ENCODE measurements at places on chromosomes 5 and 9. TPM values are rescaled to one million over a fixed set of nuclear protein-coding genes. Genes with fewer than 3 reads are reported as not detected.

DNA sequence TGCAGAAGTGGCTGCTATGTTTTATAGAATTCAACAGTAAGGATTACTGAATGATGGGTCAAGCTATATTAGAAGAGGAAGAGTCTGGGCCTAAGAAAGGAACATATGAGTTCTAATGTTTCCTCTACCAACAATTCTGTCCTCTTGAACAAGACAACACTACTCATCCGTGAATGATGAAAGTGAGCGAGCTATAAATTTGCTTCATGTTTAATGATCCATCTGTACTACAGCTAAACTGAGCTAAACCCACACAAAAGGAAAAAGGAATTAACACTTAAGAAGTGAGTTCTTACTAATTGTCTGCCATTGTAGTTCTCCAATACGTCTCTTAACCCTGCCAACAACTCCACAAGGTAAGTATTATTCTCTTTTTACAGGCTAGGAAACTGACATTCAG, 204.4 kb downstream of the GLIS3 start:
- no peaks in the 10 kb centered on the region for H3K36me3 ChIP-seq
- no peak overlapping the region for H3K4me3 ChIP-seq
- H3K27ac ChIP-seq, result no peak overlapping the region
- no peaks in the 10 kb centered on the region for H3K27me3 ChIP-seq
- DNase-seq, result no peak

GRCh38 chr5:141639357-141640050, 2.7 kb downstream of the RELL2 start:
- no peak for DNase-seq
- H3K36me3 ChIP-seq, result peaks cover 35% of the 10 kb centered on the region
- peaks cover 34% of the 10 kb centered on the region for H3K4me1 ChIP-seq

- no peak for DNase-seq
- no peak overlapping the region for H3K4me3 ChIP-seq
- no peaks in the 10 kb centered on the region for H3K27me3 ChIP-seq
- H3K27ac ChIP-seq, result no peak overlapping the region
Observed at GRCh38 chr5:116543501-116543900, 31.1 kb downstream of the SEMA6A start.

DNA sequence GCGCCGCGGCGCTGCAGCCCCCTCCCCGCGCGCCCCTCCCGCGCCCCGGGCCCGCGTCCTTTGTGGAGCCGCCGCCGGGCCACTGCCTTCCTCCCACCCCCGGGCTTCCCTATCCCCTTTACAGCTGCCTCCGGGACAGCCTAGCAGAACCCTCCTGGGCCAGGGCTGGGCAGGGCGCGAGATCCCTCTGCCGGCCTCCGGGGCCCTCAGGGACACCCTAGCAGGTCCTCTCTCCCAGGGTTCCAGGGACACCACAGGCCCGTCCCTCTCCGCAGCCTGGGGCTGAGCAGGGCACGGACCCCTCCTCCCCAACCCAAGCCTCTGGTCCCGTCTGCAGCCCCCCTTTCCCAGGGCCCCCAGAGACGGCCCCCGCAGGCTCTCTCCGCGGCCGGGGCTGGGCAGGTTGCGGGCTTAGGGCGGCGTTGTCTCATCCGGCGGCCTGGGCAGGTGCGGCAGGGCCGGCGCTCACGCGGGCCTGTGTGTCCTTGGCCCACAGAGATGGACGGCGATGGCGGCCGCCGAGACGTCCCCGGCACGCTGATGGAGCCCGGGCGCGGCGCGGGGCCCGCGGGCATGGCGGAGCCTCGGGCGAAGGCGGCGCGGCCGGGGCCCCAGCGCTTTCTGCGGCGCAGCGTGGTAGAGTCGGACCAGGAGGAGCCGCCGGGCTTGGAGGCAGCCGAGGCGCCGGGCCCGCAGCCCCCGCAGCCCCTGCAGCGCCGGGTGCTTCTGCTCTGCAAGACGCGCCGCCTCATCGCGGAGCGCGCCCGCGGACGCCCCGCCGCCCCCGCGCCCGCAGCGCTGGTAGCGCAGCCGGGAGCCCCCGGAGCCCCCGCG, 710 bp downstream of the WNK2 start:
- H3K36me3 ChIP-seq, result no peaks in the 10 kb centered on the region
- H3K27ac ChIP-seq, result no peak overlapping the region
- peaks cover 12% of the 10 kb centered on the region for H3K4me1 ChIP-seq
- no peak for DNase-seq
- H3K27me3 ChIP-seq, result peaks cover 48% of the 10 kb centered on the region
- H3K4me3 ChIP-seq, result peak overlapping the region; percentile 50

- peak overlapping the region; percentile 77 for H3K27ac ChIP-seq
- no peak for DNase-seq
- peaks cover 32% of the 10 kb centered on the region for H3K4me1 ChIP-seq
Observed at GRCh38 chr9:136981588-136982231, 1.1 kb upstream of the LCNL1 start.

DNA sequence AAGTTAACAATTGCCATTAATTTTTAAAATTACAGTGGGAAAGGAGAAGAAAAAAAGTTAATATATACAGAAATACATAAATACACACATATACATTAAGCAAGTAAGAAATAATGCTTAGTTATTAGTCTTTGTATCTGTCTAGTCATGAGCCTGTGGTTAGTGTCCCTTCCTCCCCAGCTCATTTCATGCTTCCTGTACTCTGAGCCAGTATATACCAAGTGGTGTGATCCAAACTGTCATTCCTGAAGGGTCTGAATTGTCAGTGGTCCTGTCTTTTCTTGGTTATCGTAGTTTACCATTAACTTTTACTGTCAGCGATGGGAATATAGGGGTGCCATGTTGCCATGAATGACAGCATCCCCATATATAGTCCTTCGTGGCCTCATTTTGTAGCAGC, 24.2 kb upstream of the STOM start:
- H3K27ac ChIP-seq, result no peak overlapping the region
- no peaks in the 10 kb centered on the region for H3K27me3 ChIP-seq
- H3K4me3 ChIP-seq, result no peak overlapping the region
- no peaks in the 10 kb centered on the region for H3K36me3 ChIP-seq

- DNase-seq, result no peak
- no peak overlapping the region for H3K27ac ChIP-seq
- H3K4me1 ChIP-seq, result peaks cover 34% of the 10 kb centered on the region
Observed at GRCh38 chr9:34633851-34634550, 3.6 kb downstream of the SIGMAR1 start.

- H3K36me3 ChIP-seq, result no peaks in the 10 kb centered on the region
- no peaks in the 10 kb centered on the region for H3K4me1 ChIP-seq
- no peak overlapping the region for H3K27ac ChIP-seq
- no peak overlapping the region for H3K4me3 ChIP-seq
- no peaks in the 10 kb centered on the region for H3K27me3 ChIP-seq
- no peak for DNase-seq
Observed at GRCh38 chr5:103718108-103718507, 155.5 kb upstream of the NUDT12 start.

GRCh38 chr5:94540856-94541494, 77.4 kb downstream of the KIAA0825 start:
- H3K36me3 ChIP-seq, result no peaks in the 10 kb centered on the region
- no peak for DNase-seq
- H3K4me1 ChIP-seq, result no peaks in the 10 kb centered on the region
- no peaks in the 10 kb centered on the region for H3K27me3 ChIP-seq

- H3K4me1 ChIP-seq, result peaks cover 8% of the 10 kb centered on the region
- H3K4me3 ChIP-seq, result no peak overlapping the region
- no peak overlapping the region for H3K27ac ChIP-seq
- H3K36me3 ChIP-seq, result no peaks in the 10 kb centered on the region
- DNase-seq, result no peak
Observed at GRCh38 chr5:116520771-116521170, 53.9 kb downstream of the SEMA6A start.

Gene KIF20A
- total RNA-seq, result 1.2 TPM

Gene RNF183
- not detected for total RNA-seq

GRCh38 chr9:108642871-108643270, 212.9 kb downstream of the ACTL7B start:
- H3K4me3 ChIP-seq, result no peak overlapping the region
- no peaks in the 10 kb centered on the region for H3K4me1 ChIP-seq
- H3K36me3 ChIP-seq, result no peaks in the 10 kb centered on the region
- no peaks in the 10 kb centered on the region for H3K27me3 ChIP-seq
- H3K27ac ChIP-seq, result no peak overlapping the region
- no peak for DNase-seq

DNA sequence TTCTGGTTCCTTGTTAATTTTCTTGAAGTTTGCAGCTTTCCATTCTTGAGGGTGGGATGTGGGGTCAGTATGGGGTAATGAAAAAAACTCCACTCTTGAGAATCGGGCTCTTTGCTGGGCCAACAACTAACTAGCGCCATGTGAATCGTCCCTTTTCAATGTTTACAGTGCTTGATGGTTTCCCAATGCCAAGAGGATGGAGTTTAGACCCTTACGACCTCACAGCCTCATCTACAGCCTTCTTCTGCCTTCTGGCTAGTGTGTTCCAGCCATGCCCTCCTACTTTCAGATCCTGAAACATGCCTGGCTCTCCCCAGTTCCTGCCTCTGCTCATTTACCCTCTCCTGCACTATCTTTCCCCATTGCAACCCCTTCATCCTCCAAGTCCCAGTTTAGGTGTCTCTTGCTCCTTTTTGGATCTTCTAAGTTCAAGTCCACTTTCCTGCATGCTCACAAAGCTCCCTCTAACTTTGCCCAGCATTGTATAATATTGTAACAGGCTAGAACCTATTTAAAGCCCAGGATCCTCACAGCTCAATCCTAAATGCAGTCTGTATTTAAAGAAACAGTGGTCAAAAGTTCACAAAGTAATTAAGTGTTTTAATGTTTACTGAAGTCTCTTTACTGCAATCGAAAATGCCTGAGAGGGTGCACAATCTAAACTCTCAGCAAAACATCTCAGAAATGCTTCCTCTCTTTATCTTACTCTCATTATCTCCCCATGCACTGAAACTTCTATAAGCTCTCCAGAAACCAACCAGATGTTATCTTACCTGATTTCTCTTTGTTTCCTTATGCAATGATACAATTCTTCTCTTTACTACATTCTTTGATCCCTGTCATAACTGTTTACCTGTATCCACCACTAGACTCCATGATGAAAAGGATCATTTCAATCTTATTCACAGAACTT, 20.6 kb upstream of the CAST start:
- no peak for DNase-seq
- H3K4me3 ChIP-seq, result no peak overlapping the region
- H3K36me3 ChIP-seq, result no peaks in the 10 kb centered on the region
- H3K27ac ChIP-seq, result no peak overlapping the region

DNA sequence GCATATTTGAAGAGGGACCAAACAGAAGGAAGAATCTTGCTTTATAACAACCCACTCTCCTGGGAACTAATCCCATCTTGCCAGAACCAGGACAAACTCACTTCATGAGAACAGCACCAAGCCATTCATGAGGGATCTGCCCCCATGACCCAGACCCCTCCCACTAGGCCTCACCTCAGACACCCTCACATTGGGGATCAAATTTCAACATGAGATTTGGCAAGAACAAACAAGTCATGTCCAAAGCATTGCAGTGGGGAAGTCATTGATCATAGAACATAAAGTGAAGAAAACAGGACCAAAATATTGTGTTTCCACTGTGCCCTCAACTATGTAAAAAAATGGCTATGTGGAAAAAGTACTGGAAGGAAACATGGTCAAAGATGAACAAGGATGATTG, 43.9 kb downstream of the MAP1B start:
- no peak for DNase-seq
- H3K27me3 ChIP-seq, result no peaks in the 10 kb centered on the region
- no peak overlapping the region for H3K27ac ChIP-seq
- H3K36me3 ChIP-seq, result no peaks in the 10 kb centered on the region

Gene FSTL4
- total RNA-seq, result 1.9 TPM

Gene TRPM6
- total RNA-seq, result 0.44 TPM

DNA sequence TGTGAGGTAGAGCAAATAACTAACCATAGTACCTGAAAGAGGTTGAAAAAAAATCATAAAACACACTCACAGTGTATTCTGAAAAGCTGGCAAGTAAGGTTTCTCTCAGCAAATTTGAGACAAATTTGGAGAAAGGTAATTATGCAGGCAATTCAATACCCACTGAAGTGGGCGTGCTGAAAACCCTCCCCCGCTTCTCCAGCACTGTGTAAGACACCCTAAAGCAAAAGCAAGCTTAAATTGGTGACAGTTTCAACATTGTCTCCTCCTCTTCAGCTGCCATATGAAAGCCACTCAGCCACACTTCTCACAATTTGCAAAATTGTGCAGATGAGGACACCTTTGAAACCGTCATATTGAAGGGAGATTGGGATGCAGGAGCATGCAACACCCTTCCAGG, 322.3 kb upstream of the CDH6 start:
- DNase-seq, result no peak
- no peaks in the 10 kb centered on the region for H3K36me3 ChIP-seq
- no peaks in the 10 kb centered on the region for H3K27me3 ChIP-seq
- no peak overlapping the region for H3K4me3 ChIP-seq

DNA sequence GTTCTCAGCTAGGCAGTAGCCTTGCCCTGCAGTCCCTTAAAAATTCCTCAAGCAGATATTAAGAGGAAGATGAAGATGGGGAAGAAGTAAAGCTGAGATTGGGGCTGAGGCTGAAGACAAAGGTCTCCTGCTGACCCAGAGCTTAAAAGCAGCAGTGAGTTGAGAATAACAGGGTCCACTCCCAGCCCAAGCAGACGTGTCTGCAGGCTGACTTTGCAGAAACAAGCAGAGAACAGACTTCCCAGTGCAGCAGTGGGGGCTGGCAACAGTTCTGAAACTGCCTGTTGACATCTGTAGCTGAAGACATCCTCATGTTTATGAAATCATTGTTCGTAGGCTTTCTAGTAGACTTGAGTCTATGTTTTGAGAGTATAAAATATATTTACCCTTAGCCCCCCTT, 1.1 kb downstream of the CTXN3 start:
- no peak overlapping the region for H3K27ac ChIP-seq
- H3K36me3 ChIP-seq, result no peaks in the 10 kb centered on the region
- H3K27me3 ChIP-seq, result no peaks in the 10 kb centered on the region
- peaks cover 6% of the 10 kb centered on the region for H3K4me1 ChIP-seq

DNA sequence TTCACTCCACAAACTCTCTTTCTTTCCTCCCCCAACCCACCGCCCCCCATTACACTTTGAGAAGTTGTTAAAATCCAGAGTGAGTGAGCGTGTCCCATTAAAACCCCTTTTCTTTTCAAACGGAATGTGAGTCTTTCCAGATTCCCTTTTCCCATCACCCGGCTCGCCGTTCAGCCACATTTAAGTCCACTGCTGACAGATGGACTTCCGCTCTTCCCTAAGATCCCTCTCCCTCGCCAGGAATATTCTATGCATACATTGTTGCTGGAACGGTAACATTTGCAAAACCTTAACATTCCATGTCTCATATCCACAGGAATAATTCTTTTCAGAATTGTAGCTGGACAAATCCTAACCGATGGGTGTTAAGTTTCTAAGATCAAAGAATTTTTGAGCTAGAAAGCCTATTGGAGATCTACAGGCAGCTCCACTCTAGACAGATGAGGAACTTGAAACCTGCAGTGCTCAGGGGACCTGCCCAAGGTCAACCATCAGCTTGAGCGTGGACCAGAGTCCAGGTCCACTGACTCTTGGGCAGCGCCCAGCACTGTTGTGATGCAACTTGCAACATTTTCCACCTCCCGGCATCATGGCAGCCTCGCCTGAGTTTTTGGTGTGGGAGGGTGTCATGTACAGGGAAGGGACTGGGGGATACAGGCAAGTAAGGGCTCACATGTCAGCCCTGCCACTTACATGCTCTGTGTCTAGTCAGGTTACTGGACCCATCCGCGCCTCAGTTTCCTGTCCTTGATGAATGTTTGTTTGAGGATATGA, 500.1 kb downstream of the CCDC171 start:
- H3K27me3 ChIP-seq, result no peaks in the 10 kb centered on the region
- no peak overlapping the region for H3K27ac ChIP-seq
- no peaks in the 10 kb centered on the region for H3K4me1 ChIP-seq
- no peaks in the 10 kb centered on the region for H3K36me3 ChIP-seq
- DNase-seq, result no peak

Gene TSSK1B
- not detected for total RNA-seq

- H3K27me3 ChIP-seq, result no peaks in the 10 kb centered on the region
- no peaks in the 10 kb centered on the region for H3K4me1 ChIP-seq
- H3K27ac ChIP-seq, result no peak overlapping the region
- H3K36me3 ChIP-seq, result no peaks in the 10 kb centered on the region
Observed at GRCh38 chr5:127216898-127217675, 73.5 kb upstream of the MEGF10 start.
